ENCODE measurements at places on chromosomes 6 and 20.

GRCh38 chr6:41756354-41756753, 9.2 kb upstream of the PGC start:
- DNase-seq: no peak

DNA sequence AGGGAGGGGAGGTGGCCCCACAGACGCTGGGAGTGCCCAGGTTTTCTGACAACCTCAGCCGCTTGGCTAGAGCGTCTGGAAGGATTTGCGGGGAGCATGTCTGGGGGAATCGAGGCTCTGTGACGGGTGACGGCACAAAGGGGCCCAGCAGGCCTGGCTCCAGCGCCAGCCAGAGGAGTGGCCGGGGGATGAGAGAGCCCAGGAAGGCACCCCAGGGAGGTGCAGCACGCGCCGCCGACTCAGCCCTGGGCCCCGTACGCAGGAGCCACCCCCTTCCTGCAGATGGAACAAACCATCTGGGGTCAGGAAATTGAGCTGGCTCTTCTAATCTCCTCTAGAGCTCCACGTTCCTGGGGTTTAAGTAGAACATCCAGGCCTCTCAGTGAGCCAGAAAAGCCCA, 5.9 kb upstream of the SLCO4A1 start:
- no peak for DNase-seq

DNA sequence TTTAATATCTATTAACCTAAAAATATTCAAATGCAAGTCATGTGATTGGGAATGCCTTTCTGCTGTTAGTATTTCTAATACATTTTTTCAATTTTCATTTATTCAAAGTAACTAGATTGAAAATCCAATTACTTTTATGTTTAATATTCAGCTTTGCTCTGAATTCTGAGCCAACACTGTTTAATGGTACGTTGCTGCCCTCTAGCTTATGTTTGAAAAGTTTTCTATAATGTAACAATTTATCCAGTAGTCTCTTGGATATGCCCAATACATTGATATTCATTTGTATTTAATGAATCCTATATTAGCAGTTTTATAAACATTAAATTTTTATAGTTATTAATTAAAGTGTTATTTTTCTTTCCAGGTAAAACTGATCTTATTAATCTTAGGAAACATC, 47.4 kb downstream of the LGSN start:
- DNase-seq: no peak

DNA sequence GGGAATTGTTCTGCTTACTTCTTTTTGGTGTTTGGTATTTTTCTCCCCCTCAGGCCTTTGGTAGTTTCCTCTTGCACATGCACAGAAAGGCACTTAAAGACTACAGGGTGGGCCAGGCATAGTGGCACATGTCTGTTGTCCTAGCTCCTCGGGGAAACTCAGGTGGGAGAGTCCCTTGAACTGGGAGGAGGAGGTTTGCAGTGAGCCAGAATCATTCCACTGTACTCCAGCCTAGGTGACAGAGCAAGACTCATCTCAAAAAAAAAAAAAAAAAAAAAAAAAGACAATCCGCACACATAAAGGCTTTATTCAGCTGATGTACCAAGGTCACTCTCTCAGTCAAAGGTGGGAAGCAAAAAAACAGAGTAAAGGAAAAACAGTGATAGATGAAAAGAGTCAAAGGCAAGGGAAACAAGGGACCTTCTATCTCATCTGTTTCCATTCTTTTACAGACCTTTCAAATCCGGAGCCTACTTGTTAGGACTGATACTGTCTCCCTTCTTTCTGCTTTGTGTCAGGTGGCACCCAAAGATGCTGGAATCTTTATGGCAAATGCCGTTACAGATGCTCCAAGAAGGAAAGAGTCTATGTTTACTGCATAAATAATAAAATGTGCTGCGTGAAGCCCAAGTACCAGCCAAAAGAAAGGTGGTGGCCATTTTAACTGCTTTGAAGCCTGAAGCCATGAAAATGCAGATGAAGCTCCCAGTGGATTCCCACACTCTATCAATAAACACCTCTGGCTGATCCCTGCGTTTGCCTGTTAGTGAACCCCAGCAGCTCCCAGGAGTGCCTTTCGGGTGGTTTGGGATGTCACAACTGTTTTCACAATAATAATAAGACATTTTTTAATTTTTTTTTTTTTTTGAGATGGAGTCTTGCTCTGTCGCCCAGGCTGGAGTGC, 9.3 kb downstream of the DEFB123 start:
- DNase-seq: no peak

DNA sequence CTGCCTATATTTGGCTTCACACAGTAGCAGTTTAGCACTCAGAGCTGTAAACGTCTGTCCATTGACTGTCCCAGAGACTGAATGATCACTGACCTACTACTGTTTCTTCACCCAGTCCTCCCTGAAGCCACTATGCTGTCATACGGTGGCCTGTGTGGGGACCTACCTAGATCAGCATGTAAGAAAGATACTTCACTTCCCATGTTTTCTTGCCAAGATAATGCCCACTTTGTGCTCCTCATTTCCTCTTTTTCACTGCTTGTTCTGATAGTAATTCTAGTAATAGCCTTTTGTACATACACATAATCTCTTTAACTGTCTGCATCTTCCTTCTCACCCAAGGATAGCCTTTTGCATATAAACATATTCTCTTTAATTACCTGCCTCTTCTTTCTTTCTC, 109.9 kb upstream of the TIAM2 start:
- no peak for DNase-seq

All from GM04504 (cell line).